ENCODE measurements at places on chromosomes 1 and 21.

GRCh38 chr21:46150491-46151121 lies 4.8 kb downstream of the FTCD start:
- DNase-seq, result no peak

DNA sequence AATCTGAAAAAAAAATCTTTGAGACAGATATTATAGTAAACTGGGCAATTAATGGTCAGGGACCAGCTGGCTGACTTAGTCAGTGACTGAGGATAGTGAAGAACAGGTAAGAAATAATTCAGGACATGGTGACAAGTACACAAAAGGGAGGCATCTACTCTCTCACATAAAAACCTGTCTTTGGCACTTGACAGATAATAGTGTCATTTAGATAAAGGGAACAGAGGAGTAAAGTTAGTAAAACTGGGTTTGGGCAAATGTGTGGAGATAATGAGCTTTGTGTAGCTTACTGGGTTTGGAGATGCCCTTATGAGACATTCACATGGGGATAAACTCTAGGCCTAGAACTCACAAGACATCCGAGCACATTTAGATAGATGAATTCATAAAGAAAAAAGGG lies 4.0 kb downstream of the SSX2IP start:
- DNase-seq, result no peak

DNA sequence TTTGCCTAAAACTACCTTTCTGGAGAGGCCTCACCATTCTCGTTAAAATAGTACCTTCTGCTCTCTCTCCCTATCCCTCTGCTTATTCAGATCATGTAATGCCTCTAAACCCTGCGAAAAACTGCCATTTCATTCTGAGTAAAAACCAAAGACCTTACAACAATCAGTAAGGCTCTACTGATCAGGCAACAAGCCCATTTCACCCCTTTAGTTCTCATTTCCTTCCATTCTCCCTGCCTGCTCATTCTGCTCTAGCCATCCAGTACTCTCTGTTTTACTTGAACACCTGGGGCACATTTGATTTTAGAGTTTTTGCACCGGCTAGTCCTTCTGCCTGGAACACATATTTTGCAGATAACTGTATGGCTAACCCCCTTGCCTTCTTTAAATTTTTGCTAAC lies 187.8 kb downstream of the COQ8A start:
- DNase-seq, result no peak

DNA sequence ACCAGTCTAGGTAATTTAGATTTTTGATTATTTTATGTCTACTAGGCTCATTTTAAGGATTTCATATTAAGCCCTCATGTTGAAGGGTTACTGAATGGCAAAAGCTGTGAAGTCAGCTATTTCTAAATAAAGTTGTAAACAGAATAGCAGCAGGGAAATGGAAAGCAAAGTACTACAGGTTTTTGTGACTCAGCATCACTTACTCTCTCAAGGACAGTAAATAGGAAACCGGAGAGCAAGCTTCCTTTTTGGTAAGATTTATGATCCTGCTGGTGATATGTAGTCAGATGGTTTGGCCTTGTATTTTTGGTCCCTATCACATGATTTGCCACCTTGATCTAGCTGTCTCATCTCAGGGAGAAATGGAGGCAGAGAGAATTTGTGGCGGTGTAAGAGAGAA lies 226.0 kb downstream of the RPS6KC1 start:
- DNase-seq, result no peak

DNA sequence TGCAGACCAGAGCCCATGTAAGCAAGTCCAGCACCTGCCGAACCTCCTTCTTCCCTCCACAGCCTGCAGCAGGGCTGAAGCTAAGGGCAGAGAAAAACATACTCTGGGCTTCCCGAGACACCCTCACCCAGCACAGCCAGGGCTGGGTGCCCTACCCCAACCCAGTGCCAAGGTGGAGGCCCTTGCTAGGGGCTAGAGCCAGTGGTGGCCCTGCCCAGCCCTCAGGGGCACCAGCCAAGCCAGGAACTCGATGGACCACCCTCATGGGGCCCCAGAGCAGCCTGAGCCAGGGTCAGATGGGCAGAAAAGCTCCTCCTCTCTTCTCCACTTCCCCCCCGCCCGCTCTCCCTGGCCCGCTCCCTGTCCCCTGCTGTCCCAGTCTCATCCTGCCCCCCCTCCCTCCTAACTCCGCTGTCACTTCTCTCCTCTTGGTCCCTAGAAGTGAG lies 15.9 kb downstream of the TNFRSF25 start:
- no peak for DNase-seq
